ENCODE measurements at places on chromosomes 12 and 14. TPM values are rescaled to one million over a fixed set of nuclear protein-coding genes. Genes with fewer than 3 reads are reported as not detected.

DNA sequence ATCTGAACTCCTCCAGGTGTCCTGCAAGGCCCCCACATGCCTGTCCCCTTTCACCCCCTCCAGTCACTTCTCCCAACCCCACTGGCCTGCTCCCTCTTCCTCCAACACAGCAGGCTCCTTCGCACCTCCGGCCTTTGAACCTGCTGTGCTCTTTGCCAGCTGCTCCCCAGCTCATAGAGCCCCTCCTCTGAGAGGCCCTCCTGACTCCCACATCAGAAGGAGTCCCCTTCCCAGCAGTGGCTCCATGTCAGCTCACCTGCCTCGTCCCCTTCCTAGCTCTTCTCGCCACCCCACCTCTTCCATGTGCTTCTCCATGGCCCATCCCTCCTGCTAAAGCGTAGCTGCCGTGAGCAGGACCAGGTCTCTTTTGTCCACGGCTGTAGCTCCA lies 22.1 kb downstream of the SCARB1 start:
- no peak for DNase-seq

DNA sequence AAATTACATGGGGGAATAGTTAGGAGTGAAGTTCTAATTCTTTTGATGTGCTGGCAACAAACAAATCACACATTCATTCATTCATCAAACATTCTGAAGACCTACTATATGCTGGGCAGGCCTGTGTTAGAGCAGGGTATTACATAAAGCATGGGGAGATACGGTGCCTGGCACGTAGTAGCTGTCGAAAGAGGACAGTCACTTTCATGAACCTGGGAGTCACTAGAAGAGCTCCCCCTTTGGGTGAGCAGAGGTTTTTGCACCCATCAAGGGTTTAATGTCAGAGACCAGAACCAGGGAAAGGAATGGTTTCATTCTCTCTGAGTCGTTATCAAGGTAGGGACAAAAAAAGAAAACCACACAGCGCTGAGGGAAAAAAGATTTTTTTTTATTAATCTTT lies 10.0 kb downstream of the LHX5 start:
- peak; percentile 25 for DNase-seq

DNA sequence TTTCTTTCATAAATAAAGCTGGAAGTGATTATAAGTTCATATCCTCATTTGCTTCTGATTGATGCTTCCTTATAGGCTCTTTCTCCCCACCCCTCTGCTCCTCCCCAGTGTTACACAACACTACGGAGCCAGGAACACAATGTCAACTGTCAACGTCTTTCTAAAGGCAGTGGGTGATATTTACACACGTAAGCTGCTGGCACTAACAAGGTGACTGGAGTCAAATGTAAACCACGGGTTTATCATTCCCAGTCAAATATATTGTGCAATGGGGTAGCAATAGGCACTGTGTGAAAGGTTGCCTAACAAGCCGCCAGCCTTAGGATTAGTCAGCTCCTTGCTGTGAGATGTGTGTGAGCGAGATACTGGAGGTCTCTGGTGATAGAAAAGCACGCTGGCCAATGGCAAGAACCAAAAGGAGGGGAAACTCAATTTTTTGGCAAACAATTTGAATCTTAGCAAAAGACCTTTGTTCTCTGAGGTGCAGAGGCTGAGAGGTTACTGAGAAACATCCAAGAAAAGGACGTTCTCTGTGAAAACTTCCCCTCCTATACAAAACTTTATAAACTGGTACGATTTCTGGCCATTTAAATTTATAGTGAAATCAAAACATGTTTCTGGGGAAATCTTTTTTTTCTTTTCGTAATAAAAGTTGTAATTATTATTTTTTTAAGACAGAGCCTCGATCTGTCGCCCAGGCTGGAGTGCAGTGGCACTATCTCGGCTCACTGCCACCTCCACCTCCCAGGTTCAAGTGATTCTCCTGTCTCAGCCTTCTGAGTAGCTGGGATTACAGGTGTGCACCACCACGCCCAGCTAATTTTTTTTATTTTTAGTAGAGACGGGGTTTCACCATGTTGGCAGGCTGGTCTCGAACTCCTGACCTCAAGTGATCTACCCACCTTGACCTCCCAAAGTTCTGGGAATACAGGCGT lies 22.3 kb upstream of the HECTD1 start:
- peak; percentile 71 for DNase-seq

DNA sequence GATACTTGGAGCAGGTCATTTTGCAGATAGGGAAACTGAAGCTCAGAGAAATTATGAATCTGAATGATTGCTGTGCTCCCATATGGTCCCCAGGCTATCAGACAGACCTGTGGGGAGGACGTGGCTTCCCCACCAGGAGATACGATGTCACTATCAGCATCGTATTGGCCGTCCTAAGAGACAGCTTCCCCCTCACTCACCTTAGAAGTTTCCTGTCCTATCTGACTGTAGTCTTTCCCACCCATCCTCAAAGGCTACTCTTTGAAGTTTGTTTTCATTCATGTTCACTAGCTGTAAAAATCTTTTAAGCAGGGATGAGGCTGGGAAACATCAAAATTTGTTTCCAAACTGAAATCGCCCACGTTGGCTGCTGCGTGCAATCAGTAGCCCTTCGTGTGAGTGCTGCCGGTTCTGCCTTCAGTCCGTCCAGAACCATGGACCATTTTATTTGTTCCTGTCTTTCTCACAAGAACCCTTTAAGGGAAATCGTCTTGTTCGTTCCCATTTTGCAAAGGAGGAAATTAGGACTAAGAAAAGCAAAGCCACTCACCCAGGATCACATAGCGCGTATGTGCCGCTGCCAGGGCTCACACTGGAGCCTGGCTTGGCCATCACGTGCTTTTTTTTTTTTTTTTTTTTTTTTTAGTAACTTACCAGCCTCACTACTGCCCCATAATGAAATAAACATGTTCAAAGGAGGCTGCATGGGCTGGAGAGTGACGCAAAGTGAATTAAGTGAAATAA lies 1.0 kb upstream of the KDM2B start:
- no peak for DNase-seq

The NRIP2 gene
- not detected for total RNA-seq

The RFX4 gene
- total RNA-seq: not detected

The PEX5 gene
- 21.0 TPM for total RNA-seq

All from A172 (cell line).